HEK293T (cell line): ENCODE measurements at places on chromosomes 1 and 21.

DNA sequence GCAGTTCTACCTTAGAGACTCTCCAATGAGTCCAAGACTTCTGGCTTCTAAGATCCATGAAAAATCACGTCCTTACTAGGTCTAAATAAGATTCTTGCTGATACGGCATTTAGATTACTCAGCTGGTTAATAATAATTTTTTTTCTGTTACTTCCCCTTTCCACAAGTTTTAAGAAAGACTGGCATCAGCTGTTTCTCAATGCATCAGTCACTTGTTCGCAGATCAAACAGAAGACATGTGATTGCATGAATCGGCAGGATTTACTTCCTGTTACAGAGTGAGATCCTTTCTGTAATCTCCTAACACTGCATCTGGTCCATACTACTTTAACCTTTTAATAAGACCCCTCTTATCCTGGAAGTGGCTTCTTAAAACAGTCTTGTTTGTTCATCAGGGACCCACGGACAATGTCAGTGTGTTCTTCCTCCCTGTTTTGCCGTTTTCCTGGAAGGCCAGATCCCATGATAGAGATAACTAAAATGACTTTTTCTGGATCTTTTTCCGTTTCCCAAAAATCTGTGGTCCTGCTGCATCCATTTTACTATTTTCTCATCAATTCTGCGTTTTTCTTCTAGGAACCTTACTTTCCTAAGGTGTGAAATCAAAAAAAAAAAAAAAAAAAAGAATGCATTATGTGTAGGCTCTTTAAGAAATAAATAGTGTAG, 6.1 kb downstream of the NPL start:
- no peak for DNase-seq

DNA sequence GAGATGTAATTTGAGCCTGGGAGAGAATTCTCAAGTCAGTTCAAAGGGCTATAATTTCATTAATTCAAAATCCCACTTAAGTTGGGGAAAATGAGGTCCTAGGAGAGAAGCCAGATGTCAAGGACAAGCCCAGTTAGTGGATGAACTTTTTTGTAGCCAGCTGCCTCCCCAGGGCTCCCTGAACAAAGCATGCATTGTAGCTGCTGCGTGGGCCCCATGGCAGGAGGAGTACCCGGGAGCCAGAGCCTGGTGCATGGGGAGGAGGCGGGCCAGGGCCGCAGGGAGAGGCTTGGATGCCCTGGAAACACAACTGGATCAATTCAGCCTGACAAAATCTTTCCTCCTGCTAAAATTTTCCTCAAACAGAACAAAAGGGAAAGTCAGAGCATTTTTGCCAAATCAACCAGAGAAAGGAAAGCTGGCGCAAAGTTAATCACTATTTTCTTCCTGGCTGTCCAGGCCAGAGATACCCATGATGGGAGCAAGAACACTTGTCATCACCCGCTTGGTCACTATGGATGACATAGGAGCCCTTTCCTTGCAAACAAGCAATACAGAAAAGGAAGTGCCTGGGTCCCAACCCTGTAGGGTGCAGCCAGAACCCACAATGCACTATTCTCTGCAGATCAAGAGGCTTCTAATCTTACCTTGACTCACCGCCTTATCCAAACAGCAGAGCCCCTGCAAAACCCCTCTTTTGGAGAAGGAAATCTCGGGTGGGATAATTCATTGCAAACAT, 248.1 kb upstream of the RAB4A start:
- DNase-seq, result no peak

DNA sequence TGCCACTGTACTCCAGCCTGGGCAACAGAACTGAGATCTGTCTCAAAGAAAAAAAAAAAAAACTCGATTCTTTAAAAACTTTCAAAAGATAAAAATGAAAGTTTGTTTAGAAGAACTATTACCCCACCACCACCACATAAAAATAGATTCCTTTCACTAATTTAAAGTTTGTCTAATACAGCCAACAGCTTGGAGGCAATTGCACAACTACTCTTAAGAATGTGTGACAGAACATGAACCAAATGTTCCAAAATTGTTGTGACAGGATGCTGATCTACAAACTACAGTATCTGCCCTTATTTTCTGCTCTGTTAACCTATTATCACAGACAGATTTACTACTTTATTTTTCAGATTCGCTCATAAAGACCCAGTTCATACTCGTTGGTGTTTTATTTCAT, 5.5 kb upstream of the TGFBR3 start:
- DNase-seq, result no peak

DNA sequence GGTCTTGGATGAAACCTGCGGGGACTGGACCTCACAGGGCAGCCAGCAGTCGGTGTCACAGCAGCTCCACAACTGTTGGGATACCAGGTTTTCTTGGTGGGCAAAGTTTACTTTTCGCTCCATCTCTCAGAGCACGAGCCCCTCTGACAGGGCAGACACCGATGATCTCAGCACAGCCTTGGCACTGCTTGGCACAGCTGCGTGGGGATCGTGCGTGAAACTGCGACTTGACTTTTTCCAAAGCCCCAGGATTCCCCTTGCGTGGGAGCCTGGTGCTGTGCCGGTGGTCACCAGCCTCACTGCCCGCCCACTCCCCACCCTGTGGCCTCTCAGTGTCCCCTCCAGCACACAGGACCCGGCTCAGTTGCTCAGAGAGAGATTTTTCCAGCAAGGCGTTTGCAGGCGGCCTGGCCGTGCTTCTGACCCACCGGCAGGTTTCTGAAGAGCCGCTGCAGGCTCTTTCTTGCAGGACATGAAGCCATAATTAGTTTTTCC, 57.3 kb downstream of the SIK1 start:
- no peak for DNase-seq

GRCh38 chr1:208219659-208220282, 24.4 kb downstream of the PLXNA2 start:
- DNase-seq, result no peak

DNA sequence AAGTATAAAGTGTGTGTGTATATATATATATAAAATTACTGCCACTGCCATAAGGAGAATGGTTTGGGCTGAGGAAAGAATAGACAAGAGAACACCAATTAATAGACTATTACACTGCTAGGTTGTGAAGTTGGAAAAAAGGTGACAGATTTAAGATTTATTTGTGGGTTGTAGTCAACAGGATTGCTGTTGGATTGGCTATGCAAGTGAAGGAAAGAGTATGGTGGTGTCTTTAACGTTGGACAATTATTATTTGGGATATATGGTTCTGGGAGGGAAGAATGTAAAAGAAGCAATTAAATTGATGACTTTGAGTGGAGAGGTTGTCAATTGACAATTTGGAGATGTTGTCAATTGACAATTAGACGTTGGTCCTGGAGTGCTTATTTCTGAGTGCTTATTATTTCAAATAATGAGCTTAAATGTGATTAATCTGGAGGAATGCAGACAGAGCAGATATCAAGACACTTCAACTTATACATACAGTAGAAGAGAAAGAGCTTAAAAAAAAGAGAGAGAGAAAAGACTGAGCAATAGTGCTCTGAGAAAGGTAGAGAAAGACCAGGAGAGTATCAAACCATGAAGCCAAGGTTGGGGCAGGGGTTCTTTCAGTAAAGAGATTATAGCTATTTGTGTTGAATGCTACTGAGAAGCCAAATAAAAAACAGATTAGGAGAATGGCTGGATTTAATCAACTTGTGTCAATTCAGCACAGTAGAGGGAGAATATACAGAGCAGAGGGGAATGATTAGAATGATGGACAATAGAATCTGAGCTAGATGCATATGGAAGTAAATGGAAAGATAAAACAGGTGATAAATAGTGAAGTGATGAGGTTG, 9.7 kb downstream of the PTGS2 start:
- DNase-seq, result no peak

GRCh38 chr1:115893545-115893944, 52.6 kb upstream of the NHLH2 start:
- no peak for DNase-seq

GRCh38 chr1:58813361-58813760, 29.5 kb upstream of the JUN start:
- no peak for DNase-seq

- DNase-seq, result peak; percentile 70
These were observed 6.2 kb upstream of the EFCAB14 start for GRCh38 chr1:46724991-46725735.

- DNase-seq, result no peak
These were observed 14.1 kb downstream of the SLC19A1 start for GRCh38 chr21:45528028-45528705.

- DNase-seq, result no peak
These were observed 182.0 kb upstream of the C21orf91 start for GRCh38 chr21:18000981-18001686.

DNA sequence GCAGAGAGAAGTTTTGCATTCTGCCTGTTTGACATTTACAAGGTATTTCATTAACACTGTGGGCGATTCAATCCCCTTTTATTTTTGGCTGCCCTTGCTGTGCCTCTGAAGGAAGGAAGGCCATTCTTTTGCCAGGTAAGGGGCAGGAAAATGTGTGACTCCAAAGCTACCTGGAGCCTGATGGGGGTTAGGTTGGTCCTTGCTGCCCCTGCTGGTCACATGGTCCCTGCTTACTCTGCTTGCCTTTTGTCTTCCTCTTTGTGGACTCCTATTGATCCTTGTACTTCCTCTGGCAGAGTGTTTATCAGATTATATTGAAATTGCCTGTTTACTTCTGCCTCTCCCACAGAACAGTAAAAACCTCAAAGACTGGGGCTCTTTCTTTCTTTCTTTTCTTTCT, 65.7 kb downstream of the ST6GALNAC3 start:
- DNase-seq, result peak; percentile 41

- DNase-seq, result no peak
These were observed 5.6 kb downstream of the ARHGEF16 start for GRCh38 chr1:3459940-3460671.

DNA sequence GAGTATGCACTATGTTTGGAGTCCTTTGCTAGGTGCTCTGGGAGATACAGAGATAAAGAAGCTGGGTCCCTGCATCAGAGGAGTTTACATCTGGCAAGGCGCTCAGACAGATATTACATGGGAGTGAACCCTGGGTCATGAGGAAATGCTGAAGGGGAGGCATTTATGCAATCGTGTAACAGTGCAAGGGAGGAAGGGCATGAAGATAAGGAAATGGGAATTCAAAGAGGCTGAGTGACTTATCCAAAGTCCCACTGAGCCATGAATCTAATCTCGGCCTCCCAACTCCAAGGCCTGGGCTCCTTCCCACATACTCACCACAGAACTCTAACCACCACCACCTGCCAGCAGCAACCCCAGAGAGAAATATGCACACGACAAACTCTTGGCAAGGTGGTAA, 51.6 kb downstream of the FAM163A start:
- DNase-seq, result no peak

DNA sequence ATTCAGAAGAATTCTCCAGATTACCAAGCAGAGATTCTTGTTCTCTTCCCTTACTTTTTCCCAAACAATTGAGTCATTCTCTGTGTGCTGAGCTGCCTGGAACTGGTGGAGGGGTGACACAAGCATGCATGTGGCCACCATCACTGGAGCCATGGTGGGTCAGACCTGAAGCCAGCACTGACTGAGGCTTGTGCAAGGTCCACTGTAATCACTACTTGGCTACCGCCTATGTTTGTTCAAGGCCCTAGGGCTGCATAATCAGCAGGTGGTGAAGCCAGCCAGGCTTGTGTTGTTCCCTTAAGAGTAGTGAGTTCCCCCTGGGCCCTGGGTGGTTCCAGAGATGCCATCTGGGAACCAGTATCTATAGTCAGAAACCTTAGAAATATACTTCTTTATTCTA, 183.8 kb downstream of the DNAH14 start:
- DNase-seq, result no peak

GRCh38 chr1:248625166-248625565, 9.7 kb downstream of the OR2T11 start:
- no peak for DNase-seq

- DNase-seq, result no peak
These were observed 32.7 kb upstream of the GRHL3 start for GRCh38 chr1:24286246-24287010.
